ENCODE measurements at places on chromosomes 16 and 17. TPM values are rescaled to one million over a fixed set of nuclear protein-coding genes. Genes with fewer than 3 reads are reported as not detected.

GRCh38 chr16:69888005-69888590 is 63.0 kb upstream of the CLEC18A start:
- DNase-seq, result no peak

GRCh38 chr17:76687298-76688164 is 23.2 kb downstream of the MXRA7 start:
- DNase-seq, result no peak

- no peak for DNase-seq
Measured at GRCh38 chr16:19704321-19705145, 13.5 kb downstream of the KNOP1 start.

DNA sequence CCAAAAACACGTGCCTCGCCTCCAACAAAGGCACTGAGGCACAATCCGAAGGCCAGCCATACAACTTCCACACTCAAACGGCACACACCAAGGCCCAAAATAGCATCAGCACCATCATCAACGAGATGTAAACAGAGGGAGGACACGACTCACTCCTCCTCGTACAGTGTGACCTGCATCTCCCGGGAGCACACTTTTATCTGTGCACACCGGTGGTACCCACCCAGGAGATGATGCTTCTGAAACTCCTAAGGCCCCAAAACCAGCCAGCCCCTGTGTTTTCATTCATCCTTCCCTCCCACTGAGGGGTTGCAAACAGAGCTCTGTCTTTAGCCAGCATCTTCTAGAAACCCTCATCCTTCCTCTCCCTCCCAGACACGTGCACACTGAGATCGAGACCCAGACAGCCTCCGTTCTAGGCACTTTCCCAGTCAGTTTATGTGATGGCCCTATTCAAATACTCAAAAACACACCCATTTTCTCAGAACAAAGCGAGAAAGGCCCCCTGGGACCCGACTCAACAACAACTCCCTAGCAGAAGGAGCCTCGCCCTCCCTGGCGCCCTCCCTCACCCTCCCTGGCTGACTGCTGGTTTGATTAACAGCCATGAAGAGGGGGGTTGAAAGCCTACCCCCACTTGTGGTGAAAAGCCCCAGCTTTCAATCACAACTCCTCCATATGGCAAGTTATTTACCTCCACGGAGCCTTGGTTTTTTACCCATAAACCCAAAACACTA is 76.3 kb downstream of the GAS7 start:
- no peak for DNase-seq

- no peak for DNase-seq
Measured at GRCh38 chr16:85528528-85529387, 84.4 kb upstream of the GSE1 start.

The TPSG1 gene
- not detected for total RNA-seq

- no peak for DNase-seq
Measured at GRCh38 chr17:2710803-2711607, 559 bp downstream of the CLUH start.

DNA sequence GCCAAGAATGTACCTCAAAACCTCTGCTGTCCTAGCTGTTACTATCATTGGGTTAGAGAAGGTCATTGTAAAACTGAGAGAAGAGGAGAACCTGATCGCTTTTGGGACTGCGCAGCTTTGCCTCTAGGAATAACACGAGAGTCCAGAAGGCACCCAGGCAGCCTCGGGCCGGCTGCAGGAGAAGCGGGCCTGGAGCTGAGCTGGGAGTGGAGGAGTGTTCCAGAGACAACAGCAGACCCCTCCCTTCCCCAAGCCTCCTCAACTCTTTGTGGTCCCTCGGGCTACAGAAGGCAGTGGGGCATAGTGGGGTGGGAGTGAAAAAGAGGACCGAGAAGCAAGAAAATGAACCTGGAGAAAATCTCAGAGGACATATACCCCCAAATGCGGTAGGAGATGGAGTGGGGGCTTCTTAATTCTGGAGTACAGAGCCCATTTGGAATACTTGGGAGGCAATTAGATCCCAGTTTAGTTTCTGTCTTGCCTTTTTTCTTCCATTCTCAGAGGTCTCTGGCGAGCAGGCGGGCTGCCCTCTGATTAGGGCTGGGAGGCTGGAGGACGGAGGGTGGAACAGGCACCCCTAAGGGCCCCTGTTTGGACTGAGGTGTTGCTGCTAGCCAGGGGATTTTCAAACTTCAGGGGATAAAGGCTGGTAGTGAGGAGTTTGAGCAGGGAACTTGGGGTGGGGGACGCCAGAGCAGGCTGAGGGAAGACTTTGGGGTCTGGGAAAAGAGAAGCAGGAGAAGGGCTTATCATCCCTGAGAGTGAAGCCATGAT is 13.3 kb upstream of the HOXB2 start:
- DNase-seq, result no peak

- DNase-seq, result no peak
Measured at GRCh38 chr17:66737524-66737923, 97.4 kb upstream of the CACNG5 start.

The MARCHF10 gene
- 0.80 TPM for total RNA-seq

- DNase-seq, result no peak
Measured at GRCh38 chr17:60256174-60256573, 106.4 kb downstream of the CA4 start.

DNA sequence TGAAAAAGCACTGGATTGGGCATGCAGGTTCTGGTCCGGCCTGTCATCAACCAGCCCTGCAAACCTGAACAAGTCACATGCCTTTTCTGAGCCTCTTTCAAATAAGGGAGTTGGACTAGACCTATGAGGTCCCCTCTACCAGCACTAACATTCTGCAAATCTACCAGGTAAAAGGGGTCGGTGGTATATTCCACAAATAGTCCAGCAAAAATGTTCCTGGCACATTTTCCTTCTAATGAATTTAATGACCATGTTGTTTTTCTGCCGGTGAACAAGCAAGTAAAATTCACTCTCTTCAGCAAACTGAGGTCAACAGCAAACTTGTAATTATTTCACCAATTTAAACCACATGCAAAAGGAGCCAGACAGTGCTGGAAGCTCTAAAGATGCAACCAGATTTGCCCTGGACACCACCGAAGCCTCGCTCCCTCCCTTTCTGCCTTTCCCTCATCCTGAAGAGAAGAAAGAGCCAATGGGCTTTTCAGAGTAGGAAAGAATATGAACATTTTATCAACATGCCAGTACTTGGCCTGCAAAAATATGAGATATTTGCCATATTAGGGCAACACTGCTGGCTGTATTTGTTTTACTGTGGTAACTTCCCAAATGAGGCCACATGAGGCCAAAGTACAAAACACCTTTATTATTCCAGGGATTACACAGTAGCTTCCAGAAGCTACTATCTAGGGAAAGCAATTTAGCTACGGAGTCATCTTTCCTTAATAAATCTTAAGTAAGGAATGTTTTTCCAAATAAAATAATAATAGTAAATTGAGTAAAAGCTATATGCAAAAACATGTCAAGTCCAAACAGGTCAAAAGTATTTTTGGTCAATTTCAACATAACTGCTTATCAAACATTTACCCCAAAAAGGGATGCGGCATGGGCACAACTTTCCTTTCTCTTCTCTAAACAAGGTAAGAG is 45.0 kb downstream of the USP31 start:
- DNase-seq, result no peak

DNA sequence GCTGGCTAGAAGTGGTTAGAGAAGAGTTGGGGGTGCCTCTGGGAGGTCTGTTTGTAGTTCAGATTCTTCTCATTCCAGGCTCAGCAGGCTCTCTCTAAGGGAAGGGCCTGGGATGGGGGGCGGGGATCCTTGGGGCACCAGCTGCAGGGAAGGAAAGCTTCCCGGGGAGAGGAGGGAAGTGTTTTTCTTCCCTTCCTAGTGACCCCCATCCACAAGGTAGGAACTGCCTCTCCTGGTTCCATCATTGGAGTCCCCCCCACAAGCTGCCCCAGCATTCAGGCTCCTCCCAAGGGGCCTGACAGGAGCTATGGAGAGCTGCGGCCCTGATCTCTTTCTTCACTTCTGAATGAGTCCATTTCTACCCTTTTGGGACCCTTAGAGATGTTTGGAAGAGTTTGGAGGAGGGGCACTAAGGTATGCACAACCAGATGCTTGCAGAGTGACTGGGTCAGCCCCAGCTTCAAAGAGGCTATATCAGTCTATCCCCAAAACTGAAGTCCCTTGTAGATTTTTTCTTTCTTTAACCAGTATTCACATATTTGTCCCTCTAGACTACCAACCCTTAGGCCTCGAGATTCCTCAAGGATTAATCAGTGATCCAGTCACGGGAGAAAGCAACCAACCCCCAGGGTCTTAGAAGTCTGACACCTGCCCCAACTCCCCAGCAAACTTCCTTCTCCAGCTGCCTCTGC is 13.9 kb upstream of the FZD2 start:
- no peak for DNase-seq

DNA sequence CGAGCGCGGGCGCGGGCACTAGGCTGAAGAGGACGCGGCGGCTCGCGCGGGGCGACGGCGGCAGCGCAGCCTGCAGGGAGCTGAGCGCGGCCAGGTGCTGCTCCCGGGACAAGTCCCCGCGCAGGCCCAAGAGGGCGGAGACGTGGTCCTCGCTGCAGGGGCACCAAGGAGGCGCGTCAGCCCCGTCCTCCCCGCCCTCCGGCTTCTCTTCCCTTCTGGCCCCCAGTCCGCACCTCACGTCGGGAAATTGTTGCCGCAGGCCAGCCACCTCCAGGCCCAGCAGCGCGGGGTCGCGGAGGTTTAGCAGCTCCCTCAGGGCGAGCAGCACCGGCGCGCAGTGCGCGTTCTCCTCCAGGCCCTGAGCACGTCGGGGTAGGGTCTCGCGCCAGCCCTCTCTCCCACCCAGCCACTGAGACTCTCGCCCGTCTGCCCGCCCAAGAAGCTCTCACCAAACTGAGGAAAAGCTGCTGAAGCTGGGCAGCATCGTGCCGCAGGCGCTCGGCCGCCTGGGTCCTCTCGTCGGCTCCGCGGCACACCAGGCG is 761 bp upstream of the MATCAP1 start:
- DNase-seq, result no peak

- no peak for DNase-seq
Measured at GRCh38 chr17:36870720-36870999, 66.6 kb upstream of the LHX1 start.

The KRTAP2-3 gene
- total RNA-seq, result not detected

Data from T-helper 17 cell (primary cell).